ENCODE measurements at places on chromosomes 2 and 18.
A peak's percentile ranks its signal among the peaks of the same experiment; 100 is the strongest.

DNA sequence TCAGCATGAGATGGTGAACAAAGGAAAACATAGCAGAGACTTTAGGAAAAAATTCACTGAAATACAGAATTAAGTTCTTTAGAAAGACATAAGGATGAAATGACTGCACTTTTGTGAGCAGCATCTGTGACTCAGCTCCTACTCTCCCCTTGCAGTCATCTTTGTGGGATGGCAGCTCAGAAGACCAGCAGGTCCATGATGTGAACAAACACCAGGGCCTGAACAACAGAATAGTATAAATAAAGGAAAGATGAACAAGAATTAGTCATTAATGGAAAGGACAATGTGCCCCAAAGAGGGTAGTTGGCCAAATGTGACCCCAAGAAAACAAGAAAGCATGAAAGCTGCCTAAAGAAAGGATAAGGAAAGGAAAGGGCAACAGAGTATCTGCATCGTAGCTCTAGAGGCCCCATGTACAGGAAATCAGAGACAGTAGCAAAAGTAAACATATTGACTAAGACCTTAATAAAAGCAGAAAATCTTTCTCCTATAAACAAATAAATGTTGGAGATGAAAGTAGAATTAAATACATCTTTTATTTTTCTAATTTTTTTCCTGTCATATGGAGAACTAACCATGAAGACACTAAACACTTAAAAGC is 318.0 kb downstream of the ZEB2 start:
- no peak for DNase-seq

- no peak for DNase-seq
Observed at GRCh38 chr18:35711227-35711626, 129.7 kb downstream of the GALNT1 start.

GRCh38 chr18:64620971-64621560 is 472.2 kb upstream of the LINC00305 start:
- DNase-seq = no peak

DNA sequence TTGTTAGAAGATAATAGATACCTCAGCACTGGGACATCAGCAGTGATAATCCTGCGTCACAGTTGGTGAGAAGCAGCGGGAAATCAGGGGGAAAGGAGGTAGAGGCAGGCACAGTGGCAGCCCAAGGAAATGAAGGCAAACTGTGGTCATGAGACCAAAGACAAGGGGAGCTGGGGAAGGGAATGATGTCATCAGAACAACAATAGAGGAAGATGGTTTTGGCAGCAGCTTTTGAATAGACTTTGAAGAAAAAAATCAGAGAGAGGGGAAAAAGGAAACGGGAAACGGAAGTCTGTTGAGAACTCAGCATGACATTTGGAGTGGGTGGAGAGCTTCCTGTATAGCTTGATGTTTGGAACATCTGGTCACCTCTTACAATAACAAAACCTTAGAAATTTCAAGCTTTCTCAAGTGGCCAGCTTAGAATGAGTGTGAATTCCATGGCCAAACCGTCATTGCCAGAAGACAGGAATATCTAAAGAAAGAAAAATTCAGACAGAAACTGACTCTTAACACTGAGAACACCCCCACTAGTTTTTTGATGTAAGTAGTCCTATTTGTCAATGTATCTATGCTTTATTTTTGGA is 18.4 kb upstream of the YES1 start:
- DNase-seq = peak; percentile 45

- no peak for DNase-seq
Observed at GRCh38 chr2:194314042-194314441, 1343.0 kb upstream of the SLC39A10 start.

- no peak for DNase-seq
Observed at GRCh38 chr2:36366491-36367120, 11.0 kb downstream of the CRIM1 start.

GRCh38 chr2:220276741-220277444 is 649.5 kb downstream of the SLC4A3 start:
- no peak for DNase-seq

- DNase-seq = no peak
Observed at GRCh38 chr2:68214381-68214780, 38.0 kb downstream of the PPP3R1 start.

GRCh38 chr2:2826621-2827020 is 495.5 kb upstream of the MYT1L start:
- no peak for DNase-seq

DNA sequence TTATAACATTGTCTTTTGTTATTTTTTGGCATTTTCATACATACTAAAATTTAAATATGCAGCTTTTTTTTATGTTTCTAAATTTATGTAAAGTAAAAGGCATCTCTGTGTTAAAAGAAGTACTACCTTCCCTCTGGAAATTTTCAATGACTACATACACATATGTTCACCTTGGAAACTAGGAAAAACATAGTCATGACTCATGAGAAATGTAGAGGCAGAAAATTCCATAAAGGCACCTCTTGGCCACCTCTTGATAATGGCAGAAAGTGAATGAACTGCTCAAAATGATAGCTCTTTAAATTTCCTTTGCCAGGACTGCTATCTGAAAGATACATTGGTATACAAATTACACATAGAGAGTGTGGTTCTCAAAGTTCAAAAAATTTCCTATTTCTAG is 889.1 kb upstream of the ZEB2 start:
- DNase-seq = no peak

DNA sequence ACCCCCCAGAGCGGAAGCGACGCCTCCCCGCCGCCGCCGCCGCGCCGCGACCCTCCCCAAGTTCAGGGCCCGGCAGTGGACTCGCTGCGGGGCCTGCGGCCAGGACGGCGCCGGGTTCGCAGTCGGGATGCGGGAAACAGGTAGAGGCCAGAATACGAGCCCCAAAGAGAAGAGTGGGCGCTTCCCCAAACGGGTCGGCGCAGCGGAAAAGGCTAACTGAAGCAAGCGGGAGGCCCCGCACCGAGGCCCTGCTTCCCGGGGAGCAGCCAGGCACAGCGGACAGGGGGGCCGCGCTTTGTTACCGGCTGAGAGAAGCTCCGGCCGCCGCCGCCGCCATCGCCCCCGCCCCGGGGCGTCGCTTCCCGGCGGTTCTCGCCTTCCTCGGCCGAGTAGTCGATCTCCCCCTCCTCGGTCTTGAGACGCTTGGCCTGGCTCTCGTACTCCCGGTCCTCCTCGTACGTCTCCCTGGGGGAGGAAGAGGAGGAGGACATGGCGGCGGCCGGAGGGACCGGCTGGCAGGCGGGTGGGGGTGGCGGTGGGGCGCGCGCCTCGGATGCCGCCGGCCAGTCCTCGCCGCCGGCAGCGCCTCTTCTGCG is 494 bp downstream of the HNRNPLL start:
- DNase-seq = peak; percentile 20

GRCh38 chr2:20677301-20678085 is 10.5 kb downstream of the GDF7 start:
- no peak for DNase-seq

DNA sequence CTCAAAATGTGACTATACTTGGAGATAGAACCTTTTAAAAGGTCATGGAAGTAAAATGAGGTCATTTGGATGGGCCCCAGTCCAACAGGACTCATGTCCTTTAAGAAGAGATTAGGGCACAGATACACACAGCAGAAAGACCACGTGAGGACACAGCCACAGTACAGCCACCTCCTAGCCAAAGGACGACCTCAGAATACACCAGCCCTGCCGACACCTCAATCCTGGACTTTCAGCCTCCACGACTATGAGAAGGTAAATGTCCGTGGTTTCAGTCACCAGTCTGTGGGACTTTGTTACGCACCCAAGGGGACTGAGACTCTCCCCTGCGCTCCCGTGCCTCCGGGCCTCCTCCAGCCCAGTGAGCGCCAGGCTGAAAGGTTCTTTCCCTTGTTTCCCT is 30.2 kb upstream of the HPCAL1 start:
- DNase-seq = no peak

DNA sequence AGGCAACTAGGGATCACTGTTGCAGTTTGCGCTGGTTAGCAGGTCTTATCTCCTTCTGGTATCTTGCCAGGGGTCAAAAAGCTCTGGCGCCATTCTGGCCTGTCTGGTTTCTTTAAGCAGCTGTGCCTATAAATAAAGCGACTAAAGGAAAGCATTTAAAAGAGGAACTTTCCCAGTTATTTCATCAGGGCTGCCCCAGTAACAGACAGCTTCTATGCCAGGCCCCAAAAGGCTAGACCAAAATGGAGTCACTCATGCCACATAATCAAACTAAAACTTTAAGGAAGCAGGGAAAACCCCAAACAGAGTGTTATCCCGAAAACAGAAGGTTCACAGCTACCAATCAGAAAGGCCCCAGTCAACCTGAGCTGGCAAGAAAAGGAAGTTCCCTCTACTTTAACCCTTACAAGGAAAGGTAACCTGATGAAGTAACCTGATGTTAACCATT is 41.2 kb upstream of the HNRNPA3 start:
- no peak for DNase-seq

DNA sequence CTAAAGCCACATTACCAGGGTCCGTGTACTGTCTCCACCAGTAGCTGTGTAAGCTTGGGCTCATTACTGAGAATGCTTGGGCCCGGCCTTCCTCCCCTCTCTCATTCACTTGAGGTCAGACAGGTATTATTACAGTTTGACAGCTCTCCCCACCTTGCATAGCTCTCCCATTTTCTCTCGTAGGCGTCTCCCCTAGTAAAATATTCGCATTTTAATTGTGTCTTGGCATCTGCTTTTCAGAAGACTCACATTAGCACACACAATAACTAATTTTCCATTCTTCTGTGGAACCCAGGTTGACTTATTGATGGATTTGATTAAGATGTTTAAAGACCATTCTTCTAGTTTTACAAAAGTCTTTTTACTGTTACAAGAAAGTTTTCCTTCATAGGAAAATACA is 71.1 kb upstream of the CYP20A1 start:
- no peak for DNase-seq

- DNase-seq = no peak
Observed at GRCh38 chr2:27096748-27097297, 10.3 kb downstream of the KHK start.

DNA sequence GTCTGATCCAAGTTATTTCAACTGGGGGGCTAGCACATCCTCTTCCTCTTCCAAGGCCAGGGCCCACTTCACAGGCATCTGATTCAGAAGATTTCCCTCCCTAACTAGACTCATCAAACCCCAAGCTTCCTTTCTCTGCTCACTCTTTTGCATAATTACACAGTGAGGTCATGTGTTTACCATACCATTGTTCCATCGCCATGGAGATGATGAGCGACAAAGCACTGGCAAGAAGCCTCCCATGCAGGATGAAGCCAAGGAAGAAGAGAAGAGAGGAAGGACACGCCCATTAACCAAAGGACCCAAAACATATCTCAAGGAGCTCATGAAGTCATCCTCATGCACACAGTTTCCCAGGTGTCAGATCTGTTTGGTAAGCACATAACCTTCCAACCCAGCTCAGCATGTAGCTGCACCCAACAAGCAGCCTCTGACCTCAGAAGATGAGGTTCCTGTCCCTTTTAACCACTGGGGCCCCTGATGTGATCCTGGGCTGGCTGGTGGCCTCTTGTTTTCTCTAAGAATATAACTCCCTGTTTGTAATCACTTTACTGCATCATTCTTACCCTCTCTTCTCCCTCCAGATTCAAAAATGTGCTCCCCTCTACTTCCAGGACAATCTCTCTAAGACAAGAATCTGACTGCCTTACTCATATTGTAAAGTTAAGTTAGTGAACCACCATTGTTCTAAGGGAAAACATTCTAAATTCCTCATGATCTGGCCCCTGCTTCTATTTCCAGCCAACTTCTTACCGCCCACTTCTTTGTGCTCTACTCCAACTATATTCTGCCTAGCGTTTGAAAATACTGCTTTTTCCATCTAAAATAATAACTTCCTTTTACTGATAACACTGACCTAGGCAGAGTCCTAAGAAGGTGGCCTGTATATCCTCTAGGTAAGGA is 190.1 kb downstream of the TTC32 start:
- peak; percentile 45 for DNase-seq

- peak; percentile 6 for DNase-seq
Observed at GRCh38 chr2:186862869-186863709, 14.1 kb upstream of the ZSWIM2 start.

- no peak for DNase-seq
Observed at GRCh38 chr18:56312551-56313335, 325.6 kb downstream of the TXNL1 start.

GRCh38 chr2:905833-906140 is 44.9 kb upstream of the SNTG2 start:
- DNase-seq = no peak
